ENCODE measurements at places on chromosomes 5 and 9. TPM values are rescaled to one million over a fixed set of nuclear protein-coding genes. Genes with fewer than 3 reads are reported as not detected.

ADAMTS2 gene
- total RNA-seq, result 0.21 TPM

EIF4E1B gene
- total RNA-seq, result not detected

PCDHGB1 gene
- total RNA-seq, result 0.43 TPM

LARP1 gene
- 48.5 TPM for total RNA-seq

STING1 gene
- 14.2 TPM for total RNA-seq

MED7 gene
- total RNA-seq, result 20.0 TPM

KIAA1958 gene
- 1.4 TPM for total RNA-seq

SLC34A1 gene
- not detected for total RNA-seq

PCDHGC5 gene
- total RNA-seq, result 0.06 TPM

ACOT12 gene
- not detected for total RNA-seq

CDC14B gene
- 14.4 TPM for total RNA-seq

HSPA5 gene
- 66.1 TPM for total RNA-seq

DNA sequence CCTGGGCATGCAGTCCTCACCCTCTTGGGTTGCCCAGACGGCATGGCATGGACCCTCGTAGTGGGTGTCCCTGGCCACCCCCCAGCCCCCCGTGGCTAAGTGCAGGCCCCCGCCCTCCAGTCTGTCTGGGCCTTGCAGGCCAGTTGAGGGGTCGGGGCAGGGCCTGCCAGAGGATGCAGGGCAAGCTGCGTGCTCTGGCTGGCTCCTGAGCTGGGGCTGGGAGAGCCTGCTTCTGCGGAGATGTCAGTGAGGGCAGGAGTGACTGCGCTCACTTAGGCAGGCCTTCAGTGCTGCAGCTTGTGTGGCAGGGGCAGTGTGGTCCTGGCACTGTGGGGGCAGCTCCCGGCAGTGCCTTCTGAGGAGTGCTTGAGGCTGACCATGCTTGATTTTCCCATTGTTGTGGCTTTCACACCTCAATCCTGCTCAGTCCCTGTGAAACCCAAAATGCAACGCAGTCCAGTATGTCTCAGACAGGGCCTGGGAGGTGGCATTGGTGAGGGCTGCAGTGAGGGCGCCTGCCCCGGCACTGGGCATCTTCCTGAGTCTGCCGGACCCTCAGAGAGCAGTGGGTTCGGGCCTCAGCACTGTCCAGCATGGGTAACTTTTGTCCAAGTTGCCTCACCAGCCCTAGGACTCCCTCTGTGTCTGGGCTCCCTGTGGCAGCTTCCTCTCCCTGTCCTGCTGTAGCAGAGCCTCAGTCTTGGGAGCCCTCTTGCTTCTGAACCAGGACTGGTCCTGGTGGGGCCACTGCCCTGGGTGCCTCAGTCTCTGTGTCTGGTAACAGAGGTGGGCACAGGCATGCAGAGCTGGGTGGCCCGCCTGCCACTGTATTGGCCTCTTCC is 93.0 kb downstream of the PHF2 start:
- DNase-seq, result no peak

GRCh38 chr9:98966676-98967075 is 23.0 kb downstream of the COL15A1 start:
- DNase-seq, result no peak

GRCh38 chr5:150121448-150122157 is 34.0 kb downstream of the PDGFRB start:
- DNase-seq, result no peak

- no peak for DNase-seq
These were observed 79.6 kb downstream of the MACROH2A1 start for GRCh38 chr5:135319458-135319857.

DNA sequence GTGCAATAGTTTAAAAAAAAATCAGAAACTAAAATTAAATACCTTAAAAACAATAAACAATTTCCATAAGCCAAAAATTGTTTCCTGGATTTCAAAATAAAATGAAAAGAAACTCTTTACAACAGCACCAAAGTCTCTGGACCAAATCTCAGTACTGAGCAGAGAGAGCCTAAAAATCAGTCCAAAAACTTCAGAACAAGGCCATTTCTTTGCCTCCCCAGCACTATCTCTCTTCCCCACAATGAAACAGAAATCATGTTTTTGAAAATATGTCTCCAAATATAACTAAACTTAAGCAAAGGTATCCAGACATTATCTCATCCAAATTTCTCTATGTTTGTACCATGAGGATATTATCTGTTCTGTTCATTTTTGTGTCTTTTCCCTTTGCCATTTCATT is 1.0 kb downstream of the FREM1 start:
- DNase-seq, result no peak

- DNase-seq, result peak; percentile 30
These were observed 19.9 kb downstream of the ABITRAM start for GRCh38 chr9:108953983-108954574.

- peak; percentile 99 for DNase-seq
These were observed 30.5 kb upstream of the ZSWIM6 start for GRCh38 chr5:61301341-61302199.

- peak; percentile 96 for DNase-seq
These were observed 56.7 kb upstream of the CPLX2 start for GRCh38 chr5:175814691-175815090.

DNA sequence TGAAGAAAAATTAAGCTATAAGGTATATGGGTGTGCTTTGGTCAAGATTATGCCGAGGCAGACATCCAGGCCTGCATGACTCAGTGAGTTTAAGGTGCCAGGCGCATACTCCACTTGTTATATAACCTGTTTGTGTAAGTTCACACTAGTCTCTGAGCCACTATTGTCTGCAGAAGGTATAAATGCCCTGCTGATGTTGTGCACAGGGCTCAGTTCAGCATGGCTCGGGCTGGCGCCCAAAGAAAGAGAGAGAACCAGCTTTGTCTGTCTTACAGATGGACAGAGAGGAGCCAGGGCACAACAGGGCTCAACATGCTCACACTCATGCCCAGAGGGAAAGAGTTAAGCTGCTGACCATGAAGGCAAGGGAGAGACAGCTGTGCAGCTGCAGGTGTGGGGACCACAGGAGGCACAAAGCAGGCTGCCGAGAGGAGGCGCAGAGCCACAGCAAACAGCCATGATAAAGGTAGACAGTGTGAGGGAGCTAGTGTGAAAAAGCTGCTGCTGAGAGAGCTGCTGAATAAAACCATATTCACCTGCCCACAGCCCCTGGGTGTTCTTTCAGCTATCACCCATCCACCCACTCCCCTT is 1587.6 kb upstream of the C9orf72 start:
- no peak for DNase-seq

DNA sequence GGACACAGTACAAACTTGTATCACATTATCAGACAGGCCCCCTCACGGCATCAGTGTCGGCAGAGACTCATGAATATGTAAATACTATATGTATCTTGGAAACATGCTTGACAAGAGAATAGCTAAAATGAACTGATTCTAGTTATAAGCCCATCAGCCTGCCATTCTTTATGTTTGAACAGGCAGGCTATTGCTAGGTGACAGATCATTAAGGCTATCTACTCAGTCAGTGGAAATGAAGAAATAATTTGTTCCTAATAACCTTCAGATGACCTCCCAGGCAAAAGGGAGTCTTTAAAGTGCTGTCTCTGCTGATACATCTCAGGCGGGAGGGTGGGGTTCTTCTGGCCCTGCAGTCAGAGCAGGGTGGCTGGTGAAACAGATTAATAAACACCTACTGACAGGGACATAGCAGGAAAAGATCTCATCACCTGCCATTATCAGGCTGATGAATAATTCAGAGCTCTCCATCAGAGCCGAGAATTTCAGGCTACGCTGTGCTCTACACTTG is 394.2 kb downstream of the RASEF start:
- DNase-seq, result no peak

DNA sequence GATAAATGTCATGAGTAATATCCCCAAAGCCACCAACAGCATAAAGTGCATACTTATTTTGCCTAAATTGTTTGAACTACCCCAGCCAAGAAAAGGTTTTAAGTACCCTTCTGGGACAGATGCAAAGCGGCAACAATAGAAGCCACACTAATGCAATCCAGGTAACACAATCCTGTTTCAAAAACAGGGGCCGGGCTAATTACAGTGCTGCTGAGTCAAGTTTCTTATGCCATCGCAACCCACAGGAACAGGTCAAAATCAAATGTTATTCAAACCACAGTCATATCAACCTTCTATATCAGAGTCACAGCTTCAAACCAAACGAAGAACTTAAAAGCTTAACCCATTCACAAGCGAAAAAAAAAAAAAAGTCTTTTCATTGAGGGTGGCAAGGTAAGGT is 28.3 kb downstream of the EBF1 start:
- DNase-seq, result no peak

GRCh38 chr5:122463221-122463620 is 151.2 kb downstream of the SNCAIP start:
- peak; percentile 75 for DNase-seq

DNA sequence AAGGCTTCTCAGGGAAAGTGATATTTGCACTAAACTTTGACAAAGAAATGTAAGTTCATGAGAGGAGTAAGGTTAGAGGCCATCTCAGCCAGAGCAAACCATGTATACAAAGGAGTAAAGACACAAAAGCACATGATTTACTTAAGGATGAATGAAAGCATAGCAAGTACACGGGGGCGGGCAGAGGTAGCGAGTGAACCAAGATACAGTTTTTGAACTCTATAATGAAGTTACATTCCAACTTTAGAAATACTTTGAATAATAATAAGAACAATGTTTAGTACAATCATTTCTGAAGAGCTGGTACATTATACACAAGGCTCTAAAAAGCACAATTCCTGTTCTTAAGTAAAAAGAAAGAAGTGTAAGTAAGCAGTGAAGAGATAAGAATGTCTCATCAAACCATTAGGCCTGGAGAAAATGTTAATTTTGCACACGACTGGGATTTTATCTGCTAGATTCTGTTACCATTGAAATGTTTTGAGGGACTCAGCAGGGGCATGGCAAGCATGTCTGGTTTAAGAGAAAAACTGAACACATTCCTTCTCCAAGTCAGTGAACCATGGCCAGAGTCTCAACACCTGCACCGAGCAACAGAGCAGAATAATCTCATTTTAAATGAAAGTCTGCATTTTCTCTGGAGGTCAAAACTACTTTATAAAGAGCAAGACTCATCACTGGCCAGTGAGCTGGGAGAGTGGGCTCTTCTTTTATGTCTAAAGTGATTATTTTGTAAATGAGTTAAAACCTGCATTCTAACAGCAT is 147.6 kb upstream of the TRPM3 start:
- DNase-seq, result no peak

GRCh38 chr9:106287091-106287631 is 575.8 kb upstream of the ZNF462 start:
- DNase-seq, result peak; percentile 60

- no peak for DNase-seq
These were observed 15.6 kb downstream of the C5orf58 start for GRCh38 chr5:170248172-170248930.

- DNase-seq, result no peak
These were observed 32.7 kb upstream of the COL15A1 start for GRCh38 chr9:98911042-98911441.

DNA sequence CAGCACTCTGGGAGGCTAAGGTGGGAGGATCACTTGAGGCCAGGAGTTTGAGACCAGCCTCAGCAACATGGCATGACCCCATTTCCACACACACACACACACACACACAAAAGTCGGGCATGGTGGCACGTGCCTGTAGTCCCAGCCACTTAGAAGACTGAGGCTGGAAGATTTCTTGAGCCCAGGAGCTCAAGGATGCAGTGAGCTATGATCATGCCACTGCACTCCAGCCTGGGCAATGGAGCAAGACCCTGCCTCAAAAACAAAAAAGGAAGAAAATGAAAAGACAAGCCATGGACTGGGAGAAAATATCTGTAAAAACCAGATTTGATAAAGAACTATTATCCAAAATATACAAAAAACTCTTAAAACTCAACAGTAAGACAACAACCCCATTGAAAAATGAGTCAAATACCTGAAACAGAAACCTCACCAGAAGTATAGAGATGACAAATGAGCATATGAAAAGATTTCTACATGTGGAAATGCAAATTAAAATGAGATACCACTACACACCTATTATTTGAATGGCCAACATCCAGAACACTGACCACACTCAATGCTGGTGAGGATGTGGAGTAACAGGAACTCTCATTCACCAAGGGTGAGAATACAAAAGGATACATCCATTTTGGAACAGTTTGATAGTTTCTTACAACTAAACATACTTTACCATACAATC is 24.7 kb downstream of the DNAJA1 start:
- no peak for DNase-seq

GRCh38 chr5:82707741-82708140 is 369.5 kb downstream of the TMEM167A start:
- DNase-seq, result no peak

DNA sequence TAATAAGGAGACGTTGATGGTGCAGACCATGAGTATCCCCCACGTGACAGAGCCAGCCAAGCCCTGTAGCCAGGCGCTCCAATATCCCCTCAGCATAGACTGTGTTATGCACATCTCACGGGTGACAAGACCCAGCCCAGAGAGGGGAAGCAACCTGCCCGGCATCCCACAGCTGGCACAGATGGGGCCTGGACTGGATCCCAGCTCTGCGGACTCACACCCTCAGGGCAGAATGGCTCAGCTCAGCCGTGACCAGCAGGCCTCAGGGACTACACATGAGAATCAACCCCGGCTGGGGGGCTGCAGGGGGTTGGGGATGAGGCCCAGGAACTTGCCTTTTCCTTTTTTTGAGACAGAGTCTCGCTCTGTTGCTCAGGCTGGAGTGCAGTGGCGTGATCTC is 11.7 kb downstream of the FIBCD1 start:
- no peak for DNase-seq

DNA sequence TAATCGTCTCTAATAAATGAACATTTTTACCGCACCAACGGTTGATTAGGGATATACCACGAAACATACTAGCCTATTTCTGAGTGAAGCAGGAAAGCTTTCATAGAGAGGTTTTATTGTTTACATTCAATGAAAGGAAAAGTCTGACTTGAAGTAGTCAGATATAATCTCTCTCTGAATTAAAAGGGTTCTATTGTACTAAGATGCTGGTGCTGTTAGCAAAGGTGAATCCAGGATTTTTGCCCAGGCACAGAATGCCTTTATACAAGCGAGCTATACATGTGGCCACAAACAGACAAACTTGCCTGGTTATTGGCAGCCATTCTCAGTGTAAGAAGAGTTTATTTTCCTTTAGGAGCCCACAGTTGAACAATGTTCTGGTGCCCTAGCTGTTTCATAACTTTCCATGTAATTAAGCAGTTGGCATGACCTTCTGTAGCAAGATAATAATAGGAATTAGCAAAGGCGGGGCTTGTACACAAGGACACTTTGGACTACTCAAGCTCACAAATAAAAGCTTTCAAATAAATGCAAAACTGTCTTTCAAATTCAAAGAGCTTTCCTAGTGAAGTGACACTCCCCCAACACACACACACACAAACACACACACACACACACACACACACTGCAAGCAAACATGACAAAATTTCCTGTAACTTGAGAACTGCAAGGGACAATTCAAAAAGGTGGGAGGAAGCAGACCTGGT is 198.7 kb upstream of the MAP3K1 start:
- DNase-seq, result no peak

DNA sequence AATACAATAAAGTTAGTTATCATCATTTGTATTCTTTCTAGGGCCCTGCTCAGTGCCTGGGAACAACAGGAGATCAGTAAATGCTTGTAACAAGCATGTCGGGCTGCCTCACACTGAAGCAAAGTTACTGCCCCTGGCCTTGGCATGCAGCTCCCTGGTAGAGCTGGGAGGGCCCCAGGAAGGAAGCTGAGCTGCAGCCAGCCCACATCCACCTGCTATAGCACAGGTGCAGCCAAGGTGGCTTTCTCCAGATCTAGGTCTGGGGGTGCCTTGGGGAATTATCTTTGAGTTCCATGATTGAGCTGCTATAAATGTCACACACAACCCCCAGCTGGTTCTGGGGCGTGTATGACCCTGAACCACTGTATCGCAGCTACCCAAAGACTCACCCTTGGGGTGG is 293.4 kb upstream of the MSX2 start:
- DNase-seq, result no peak

Data from H4 (cell line).